ENCODE measurements at places on chromosomes 5 and 9. TPM values are rescaled to one million over a fixed set of nuclear protein-coding genes. Genes with fewer than 3 reads are reported as not detected.

Gene NMUR2
- 0.18 TPM for total RNA-seq

Gene AJM1
- 1.2 TPM for total RNA-seq

Gene CDH10
- 0.35 TPM for total RNA-seq

Gene FBXW11
- total RNA-seq: 45.4 TPM

Gene TPPP
- total RNA-seq: 3.9 TPM

Gene ADGRD2
- not detected for total RNA-seq

Gene CCDC192
- 0.18 TPM for total RNA-seq
